ENCODE measurements at places on chromosomes 4 and X.

DNA sequence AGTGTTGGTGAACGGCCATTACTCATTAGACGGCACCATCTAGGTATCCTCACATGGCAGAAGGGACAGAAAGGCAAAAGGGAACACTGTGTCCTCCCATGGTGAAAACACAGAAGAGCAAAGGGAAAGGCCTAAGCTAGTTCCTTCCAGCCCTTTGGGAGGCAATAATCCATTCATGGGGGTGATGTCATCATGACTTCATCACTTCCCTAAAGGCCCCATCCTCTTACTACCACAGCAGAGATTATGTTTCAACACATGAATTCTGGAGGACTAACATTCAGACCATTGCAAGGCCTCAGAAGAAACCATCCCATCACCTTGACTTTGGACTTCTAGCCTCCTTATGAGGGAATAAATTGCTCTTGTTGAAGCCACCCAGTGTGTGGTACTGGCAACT lies 238.2 kb downstream of the MGST2 start:
- no peak for DNase-seq

DNA sequence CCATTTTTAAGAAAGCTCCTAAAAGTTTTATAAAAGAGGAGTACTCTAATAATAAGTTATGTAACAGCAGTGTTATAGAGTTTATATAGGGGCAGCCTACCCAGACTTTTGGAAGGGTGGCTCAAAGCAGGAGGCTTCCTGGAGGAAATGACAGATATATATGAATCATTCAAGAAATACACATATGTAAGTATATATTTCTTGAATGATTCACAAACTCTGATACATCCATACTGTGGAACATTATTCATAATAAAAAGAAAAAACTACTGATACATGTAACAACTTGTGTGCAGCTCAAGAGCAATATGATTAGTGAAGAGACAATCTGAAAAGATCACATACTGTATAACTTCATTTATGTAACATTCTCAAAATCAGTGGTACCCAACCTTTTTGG lies 166.2 kb downstream of the WDFY3 start:
- DNase-seq, result no peak

GRCh38 chr4:37023504-37023903 lies 221.0 kb upstream of the NWD2 start:
- DNase-seq, result no peak

DNA sequence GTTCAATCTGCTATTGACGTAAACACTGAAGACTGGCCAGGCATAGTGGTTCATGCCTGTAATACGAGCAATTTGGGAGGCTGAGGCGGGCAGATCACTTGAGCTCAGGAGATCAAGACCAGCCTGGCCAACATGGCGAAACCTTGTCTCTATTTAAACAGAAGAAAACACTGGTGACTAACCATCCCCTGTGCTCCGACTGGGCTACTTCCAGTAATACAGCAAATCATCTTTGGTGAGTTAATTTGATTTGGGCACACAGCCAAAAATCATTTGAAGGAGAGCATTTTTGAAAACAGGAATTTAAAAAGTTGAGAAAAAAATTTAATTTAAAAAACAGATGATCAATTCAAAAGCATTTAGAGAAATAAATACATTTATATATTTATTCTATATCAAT lies 52.0 kb downstream of the SEC24D start:
- DNase-seq, result no peak

DNA sequence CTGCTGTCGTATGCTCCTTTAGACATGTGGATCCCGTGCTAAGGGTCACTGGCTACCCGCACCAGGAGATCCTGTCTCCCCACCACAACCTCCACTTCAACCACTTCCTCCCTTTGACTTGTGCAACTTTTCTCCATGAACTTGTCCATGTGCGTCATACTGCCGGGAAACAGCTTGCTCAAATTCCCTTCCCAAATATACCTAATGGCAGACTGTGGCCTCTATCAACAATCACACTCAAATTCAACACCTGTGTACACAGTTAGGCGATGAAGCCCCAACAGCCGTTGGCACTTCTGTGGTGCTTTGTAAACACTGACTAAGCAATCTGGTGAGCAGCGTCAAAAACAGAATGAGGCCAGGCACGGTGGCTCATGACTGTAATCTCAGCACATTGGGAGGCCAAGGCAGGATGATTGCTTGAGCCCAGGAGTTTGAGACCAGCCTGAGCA lies 49.5 kb downstream of the CD99L2 start:
- no peak for DNase-seq

GRCh38 chr4:173515458-173515857 lies 14.6 kb downstream of the HAND2 start:
- DNase-seq, result no peak

- DNase-seq, result no peak
Measured at GRCh38 chrX:119015407-119016237, 41.2 kb downstream of the LONRF3 start.

Measured in activated T-cell treated with anti-CD3 and anti-CD28 coated beads for 1 hour (primary cell).